ENCODE measurements at places on chromosomes 3 and 15.

GRCh38 chr3:27714146-27714526 lies 8.0 kb downstream of the EOMES start:
- DNase-seq, result no peak

- DNase-seq, result no peak
These were observed 117.0 kb downstream of the FOXP1 start for GRCh38 chr3:71466483-71466882.

GRCh38 chr15:100692246-100692645 lies 89.9 kb downstream of the ASB7 start:
- DNase-seq, result no peak

- DNase-seq, result no peak
These were observed 130.4 kb downstream of the PCCB start for GRCh38 chr3:136380530-136380929.

- DNase-seq, result no peak
These were observed 4.4 kb downstream of the CAMKV start for GRCh38 chr3:49865198-49865784.

- no peak for DNase-seq
These were observed 170.0 kb downstream of the SEMA6D start for GRCh38 chr15:47887241-47887800.

GRCh38 chr3:50639055-50639494 lies 22.1 kb downstream of the MAPKAPK3 start:
- no peak for DNase-seq

DNA sequence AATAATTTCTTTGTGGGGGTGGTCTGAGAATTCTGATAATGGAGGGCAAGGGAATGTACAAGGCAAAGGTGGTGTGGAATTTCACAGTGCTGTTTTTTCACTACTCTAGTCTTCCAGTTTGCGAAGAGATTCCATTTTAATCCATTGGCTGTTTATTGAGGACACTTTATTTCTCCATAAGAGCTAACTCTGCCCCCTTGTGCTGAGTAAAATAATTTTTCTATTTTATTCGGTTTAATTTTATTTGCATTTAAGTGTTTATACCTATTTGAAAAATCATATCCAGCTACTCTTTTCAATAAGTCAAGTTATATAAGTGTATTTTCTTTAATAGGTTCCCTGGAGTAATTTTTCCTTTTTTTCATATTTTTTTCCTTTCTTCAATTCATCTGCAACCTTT lies 840.1 kb downstream of the TUSC7 start:
- no peak for DNase-seq

DNA sequence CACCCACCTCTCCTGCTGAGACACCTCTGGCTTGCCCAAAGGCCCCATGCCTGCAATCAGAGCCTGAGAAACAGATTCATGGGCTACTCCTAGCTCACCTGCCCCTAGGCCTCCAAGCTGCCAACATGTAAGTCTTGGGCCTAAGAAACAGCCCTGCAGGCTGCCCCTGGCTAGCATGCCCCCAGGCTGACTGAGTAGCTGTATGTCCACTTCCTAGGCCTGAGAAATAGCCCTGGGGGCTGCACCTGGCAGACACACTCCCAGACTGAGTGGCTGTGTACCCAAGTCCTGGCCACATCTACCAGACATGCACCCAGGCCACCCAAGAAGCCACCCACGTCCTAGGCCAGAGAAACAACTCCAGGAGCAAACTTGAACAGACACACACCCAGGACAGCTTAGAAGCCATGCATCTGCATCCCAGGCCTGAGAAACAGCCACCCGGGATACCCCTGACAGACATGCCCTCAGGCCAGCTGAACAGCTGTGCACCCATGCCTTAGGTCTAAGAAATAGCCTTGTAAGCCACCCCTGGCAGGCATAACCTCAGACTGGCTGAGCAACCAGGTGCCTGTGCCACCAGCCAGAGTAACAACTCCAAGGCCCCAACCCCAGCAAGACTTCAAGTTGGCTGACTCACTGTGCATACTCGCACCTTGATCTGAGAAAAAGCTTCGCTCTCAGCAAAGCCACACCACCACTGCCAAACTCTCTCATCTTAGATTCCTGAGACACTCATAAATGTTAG lies 12.0 kb upstream of the NRG4 start:
- DNase-seq, result no peak

GRCh38 chr3:158347966-158348365 lies 223.0 kb upstream of the MLF1 start:
- no peak for DNase-seq

DNA sequence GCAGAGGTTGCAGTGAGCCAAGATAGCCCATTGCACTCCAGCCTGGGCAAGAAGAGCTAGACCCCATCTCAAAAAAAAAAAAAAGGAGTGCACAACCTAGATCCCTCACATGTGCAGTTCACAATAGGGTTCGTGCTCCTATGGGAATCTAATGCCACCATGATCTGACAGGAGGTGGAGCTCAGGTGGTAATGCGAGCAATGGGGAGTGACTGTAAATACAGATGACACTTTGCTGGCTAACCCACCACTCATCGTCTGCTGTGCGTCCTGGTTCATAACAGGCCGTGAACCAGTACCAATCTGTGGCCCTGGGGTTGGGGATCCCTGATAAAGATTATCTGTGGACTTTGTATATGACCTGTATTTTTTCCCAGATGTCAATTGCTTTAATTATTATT lies 16.7 kb downstream of the USP8 start:
- no peak for DNase-seq

DNA sequence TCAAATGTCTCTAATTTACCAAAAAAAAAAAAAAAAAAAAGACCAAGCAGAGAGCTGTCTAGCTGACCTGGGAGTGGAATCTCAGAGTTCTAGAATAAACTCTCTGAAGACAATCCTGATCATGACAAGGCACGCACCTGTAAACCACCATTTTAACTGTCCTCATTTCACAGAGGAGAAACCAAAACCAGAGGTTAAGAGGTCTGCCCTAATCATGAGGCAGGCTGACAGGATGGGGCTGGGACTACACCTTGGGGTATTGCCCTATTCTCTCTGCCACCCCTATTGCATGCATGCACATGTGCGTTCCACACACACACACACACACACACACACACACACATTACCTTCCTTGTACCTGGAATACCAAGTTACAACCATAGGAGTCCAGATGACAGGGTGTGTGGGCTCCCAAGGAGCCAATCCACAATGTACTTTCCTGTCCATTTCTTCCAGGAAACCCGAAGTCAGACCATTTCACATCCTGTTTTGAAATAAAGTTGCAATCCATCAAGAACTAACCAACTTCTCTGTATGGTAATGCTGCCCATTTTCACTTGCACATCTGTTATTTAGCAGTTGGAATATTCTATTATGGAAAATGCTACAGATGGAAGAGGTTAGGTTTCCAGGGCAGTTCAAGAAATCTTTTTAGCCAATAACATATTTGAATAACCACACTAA lies 34.6 kb downstream of the HSPBAP1 start:
- DNase-seq, result no peak

DNA sequence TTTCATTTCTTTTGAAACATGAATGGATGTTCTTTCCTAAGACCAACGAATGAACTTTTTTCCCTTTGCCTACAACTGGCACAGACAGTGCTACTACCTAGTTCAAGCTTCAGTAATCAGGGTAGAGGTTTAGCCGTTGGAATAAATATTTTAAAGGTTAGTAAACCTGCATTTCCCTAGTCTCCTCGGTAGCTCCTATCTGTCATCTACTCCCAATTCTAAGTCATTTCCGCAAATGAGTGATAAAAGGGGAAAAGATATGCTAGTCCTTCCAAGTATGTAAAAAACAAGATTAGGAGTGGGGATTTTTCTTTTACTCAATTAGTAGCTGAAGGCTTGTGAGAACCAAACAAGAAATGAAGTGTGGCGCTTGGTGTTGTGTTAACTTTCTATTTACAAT lies 15.2 kb downstream of the SLTM start:
- no peak for DNase-seq

GRCh38 chr3:132726341-132726823 lies 4.2 kb upstream of the NPHP3 start:
- DNase-seq, result no peak

- DNase-seq, result no peak
These were observed 240.1 kb downstream of the ISL2 start for GRCh38 chr15:76576523-76577279.

- no peak for DNase-seq
These were observed 144.1 kb downstream of the FILIP1L start for GRCh38 chr3:99970198-99970597.
